Stimulated activated CD4-positive, alpha-beta T cell treated with anti-CD3 and anti-CD28 coated beads, Interleukin-4, amount 100 ng/mL, for 4 hours (primary cell): ENCODE measurements at places on chromosomes 5 and 9.
A peak's percentile ranks its signal among the peaks of the same experiment; 100 is the strongest.

- DNase-seq = no peak
Observed at GRCh38 chr9:109717342-109717741, 62.7 kb upstream of the PALM2AKAP2 start.

- no peak for DNase-seq
Observed at GRCh38 chr5:133938929-133939328, 29.5 kb downstream of the C5orf15 start.

GRCh38 chr5:133970325-133970909 is 2.0 kb upstream of the C5orf15 start:
- no peak for DNase-seq

GRCh38 chr9:124290053-124290591 is 32.4 kb downstream of the NEK6 start:
- DNase-seq = no peak

- no peak for DNase-seq
Observed at GRCh38 chr5:72206994-72207393, 99.7 kb downstream of the MAP1B start.

DNA sequence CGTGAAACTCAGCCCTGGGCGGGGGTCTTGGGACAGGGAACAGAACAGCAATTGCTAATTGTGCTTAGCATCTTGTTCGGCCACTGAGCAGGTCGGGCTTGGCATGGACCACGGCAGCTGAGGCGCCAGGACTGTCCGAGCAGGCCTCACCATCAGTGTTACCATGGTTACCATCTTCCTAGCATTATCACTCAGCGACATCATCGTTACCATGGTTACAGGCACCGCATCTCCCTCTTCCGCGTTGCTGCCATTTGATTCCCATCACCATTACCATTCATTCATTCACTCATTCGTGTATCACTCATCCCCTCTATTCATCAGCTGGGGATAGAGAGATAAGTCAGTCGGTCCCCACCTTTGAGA is 81.0 kb upstream of the ZBTB43 start:
- DNase-seq = no peak

DNA sequence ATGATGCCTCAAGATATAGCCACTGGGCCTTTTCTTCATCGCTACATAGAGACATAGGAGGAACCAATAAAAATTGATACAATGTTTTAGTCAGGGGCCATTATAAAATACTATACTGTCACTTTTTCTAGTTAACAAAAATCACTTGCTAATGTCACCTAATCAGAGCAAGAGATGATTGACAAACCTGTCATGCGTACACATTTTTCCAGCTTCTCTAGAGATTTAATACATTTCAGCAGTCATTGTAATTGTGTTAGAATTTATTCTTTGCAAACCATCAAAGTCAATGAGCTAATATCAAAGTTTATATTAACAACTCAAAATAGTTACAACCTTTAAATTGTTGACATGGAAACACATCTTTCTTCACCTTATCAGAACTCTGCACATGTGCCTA is 513.6 kb upstream of the SEMA6A start:
- no peak for DNase-seq

- no peak for DNase-seq
Observed at GRCh38 chr5:133340002-133340755, 272.2 kb downstream of the FSTL4 start.

DNA sequence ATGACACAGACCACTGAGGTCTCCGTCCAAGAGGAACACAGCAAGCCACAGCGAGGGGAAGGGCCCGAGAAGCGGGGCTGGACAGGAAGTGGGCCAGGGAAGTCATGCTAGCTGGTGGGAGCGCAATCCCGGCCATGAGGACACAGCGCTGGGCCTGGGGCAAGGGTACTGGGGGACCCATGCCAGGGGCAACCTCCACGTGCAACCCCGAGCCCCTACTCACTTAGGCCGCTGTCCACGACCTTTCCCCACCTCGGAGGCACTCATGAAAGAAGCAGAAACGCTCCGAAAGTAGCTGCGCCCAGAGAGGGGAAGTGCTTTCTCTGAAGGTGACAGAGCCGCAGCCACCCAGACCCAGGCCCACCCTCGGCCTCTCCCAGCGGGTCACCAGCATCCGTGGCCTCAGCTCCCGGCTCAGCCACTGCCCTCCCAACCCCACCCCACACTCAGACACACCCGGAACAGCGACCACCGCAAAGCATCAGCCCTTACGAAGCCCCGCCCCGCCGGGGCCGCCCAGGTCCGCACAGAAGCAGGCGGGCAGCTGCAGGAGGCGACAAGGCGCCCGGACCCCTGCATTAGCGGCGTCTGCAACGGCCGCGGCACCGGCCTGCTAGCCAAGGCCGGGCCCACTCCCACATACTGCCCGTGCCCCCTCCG is 782 bp downstream of the BICD2 start:
- DNase-seq = peak; percentile 19

DNA sequence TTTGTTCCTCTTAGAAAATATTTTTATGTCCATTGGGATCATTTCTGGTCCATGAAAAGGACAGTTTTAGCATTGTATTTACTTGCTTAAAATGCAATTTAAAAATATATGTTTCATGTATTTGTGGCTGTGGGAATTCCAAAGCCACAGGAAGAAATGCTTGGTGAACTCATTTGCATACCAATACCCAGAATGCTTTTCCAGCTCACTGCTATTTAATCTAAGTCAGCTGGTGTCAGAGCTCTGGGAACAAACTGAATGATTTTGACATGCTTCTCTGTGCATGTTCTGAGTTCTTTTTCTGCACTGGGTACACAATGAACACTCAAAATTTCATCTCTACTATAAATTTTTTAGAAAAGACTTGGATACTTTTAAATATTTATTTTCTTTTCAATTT is 482.8 kb upstream of the ARRDC3 start:
- DNase-seq = no peak

DNA sequence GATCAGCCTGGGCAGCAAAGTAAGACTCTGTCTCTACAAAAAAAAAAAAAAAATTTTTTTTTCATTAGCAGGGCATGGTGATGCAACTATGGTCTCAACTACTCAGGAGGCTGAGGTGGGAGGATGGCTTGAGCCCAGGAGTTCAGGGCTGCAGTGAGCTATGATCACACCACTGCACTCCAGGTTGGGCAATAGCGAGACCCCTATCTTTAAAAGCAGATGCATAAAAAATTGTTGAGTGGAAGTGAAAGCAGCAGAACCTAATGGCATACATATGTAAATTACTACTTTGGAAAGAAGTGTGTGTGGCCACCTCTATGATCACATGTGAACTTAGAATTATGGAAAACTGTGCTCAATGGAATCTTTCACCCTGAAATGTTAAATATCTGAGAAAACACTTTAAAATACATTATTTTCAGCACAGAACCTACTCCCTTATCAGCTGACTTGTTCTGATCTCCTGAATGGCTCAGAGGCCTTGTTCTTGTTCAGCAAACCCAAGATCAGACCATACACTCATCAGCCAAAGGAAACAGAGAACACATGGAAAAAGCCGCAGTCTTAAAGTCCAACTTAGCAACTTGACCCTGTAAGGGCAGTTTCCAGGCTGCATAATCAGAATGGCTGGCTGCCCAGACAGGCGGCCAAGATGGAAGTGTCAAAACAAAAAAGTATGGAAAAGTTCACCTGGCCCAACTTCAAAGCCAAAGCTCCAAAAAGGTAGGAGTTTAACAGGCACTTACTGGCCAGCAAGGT is 56.5 kb downstream of the SIL1 start:
- DNase-seq = no peak

GRCh38 chr5:136963504-136963903 is 535.6 kb downstream of the SPOCK1 start:
- no peak for DNase-seq

- no peak for DNase-seq
Observed at GRCh38 chr5:150112201-150113046, 26.1 kb upstream of the CSF1R start.

DNA sequence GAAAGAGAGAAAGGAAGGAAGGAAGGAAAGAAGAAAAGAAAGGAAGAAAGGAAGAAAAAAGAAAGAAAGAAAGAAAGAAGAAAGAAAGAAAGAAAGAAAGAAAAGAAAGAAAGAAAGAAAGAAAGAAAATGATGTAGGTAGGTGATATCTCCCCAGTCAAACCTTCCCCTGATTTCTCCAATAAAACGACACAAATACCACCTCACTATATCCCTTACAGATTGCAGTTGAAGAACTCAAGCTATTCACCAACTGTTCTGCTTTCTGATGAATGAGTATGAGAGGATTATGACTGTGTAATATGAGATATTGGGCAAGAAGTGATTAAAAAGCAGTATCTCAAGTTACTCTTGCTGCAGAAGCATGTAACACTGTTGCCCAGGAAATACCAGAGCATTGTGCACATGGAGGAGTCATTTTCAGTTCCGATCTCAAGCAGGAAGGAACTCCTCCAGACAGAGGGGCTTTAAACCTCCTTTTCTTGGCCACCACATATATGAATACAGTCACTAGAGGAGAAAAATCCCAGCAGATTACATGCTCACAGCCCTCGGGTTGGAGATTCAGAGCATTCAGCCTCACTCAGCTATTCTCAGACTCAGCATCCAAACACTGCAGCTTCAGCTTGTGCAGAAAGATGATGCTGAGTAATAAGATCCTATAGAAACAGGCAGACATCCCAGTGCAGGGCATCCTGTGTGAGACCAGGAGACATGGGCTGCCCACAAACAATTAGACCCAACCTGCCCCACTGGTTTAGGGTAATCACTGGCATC is 61.4 kb downstream of the UGCG start:
- peak; percentile 2 for DNase-seq

DNA sequence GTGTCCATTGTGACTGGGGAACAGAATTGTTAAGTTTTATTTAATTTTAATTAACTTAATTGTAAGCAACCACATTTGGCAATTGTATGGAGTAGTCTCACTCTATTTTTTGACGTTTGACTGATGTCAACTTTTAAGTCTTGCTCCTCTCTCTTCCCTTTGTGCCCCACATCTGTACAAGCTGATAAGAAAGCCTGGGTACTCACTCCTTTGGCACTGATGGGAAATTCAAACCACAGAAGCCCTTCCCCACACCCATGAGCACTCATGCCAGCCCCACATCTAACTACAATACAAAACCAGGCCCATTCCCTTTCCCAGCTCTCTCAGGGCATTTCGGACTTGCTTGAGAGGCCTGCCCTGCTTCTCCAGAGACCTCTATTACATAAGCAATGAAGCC is 451.5 kb upstream of the KIF2A start:
- DNase-seq = no peak
